Stimulated activated naive CD4-positive, alpha-beta T cell (primary cell): ENCODE measurements at places on chromosomes 5 and 9.

- DNase-seq = no peak
These were observed 31.9 kb upstream of the DAPK1 start for GRCh38 chr9:87465816-87466215.

GRCh38 chr9:137188086-137188489, 272 bp downstream of the ANAPC2 start:
- DNase-seq = no peak

DNA sequence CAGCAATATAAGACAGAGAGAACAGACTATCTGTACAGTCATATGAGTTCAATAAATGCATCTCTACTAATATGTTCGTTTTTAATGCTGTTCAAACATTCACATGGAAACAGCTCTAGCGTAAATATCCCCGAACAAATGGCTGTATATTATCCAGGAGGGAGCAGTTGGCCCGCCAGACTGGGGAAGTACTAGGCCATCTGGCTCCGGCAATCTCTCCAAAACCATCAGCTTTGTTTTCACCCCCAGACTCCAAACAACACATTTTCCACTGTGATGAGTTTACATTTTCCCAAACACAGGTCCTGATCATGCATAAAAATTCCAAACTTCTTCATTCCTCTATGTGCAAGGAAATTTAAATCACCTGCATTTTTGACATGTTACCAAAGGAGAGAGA, 8.7 kb downstream of the EBF1 start:
- DNase-seq = no peak

DNA sequence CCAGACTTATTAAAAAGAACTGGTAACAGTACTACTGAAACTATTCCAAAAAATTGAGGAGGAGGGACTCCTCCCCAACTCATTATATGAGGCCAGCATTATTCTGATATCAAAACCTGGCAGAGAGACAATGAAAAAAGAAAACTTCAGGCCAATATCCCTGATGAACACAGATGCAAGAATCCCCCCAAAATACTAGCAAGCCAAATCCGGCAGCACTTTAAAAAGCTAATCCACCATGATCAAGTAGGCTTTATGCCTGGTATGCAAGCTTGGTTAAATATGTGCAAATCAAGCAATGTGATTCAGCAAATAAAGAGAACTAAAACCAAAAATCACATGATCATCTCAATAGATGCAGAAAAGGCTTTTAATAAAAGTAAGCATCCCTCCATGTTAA, 2271.0 kb upstream of the C9orf72 start:
- DNase-seq = no peak
